Activated CD4-positive, alpha-beta T cell treated with anti-CD3 and anti-CD28 coated beads for 24 hours (primary cell): ENCODE measurements at places on chromosomes 13 and 19.

- DNase-seq: no peak
Measured at GRCh38 chr19:38706792-38707511, 37.3 kb downstream of the CAPN12 start.

DNA sequence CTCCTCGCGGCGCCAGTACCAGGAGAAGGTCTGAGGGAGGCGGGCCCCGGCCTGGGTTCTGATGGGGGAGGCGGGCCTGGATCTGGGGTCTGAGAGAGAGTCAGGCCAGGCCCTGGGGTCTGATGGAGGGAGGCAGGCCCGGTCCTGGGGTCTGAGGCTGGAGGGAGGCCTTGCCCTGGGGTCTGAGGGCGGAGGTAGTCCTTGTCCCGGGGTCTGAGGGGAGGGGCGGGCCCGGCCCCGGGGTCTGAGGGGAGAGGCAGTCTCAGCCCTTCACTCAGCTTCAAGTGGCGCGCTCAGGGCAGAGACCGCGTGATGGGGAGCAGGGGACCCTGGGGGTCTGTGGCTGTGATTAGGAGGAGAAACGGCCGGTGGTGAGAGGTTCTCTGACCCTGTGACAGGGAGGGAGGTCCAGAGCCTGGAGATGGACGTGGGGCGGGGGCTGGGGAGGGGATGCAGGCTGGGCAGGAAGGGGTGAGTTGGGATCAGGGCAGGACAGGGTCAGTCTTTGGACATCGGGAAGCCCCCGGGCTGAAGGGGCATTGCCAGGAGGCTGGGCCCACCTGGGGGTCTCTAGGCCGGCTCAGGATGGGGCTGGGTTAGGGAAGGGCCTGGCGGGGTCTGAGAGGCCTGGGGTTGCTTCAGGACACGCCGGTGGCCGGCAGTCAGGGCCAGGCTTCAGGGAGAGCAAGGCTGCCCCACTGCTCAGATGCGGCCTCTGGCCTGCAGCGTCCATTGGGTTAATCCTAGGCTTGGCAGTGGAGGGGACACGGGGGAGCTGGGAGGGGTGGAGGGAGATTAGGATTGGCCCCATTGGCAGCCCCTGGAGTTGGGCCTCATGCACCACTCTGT, 18.7 kb downstream of the HCN2 start:
- no peak for DNase-seq

DNA sequence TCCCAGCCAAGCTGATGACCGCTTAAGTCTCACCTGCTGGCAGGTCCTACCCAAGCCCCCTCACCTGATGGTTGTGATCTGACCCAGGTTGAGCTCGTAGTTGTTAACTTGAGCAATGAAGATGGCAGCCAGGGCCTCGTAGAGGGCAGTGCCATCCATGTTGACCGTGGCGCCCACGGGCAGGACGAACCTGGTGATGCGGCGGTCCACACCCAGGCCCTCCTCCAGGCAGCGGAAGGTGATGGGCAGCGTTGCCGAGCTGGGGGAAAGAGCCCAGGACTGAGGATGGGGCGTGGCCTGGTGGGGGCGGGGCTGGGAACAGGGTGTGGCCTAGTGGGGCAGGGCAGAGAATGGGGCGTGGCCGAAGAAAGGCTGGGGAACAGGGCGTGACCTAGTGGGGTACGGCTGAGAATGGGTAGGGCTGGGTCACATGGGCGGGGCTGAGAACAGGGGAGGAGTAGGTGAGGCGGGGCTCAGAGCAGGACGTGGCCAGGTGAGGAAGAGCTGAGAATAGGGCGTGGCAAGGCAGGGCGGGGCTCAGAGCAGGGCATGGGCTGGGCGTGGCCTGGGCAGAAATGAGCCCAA, 12.9 kb downstream of the OR7C2 start:
- DNase-seq: no peak

GRCh38 chr13:29688193-29688592, 92.7 kb upstream of the SLC7A1 start:
- no peak for DNase-seq

DNA sequence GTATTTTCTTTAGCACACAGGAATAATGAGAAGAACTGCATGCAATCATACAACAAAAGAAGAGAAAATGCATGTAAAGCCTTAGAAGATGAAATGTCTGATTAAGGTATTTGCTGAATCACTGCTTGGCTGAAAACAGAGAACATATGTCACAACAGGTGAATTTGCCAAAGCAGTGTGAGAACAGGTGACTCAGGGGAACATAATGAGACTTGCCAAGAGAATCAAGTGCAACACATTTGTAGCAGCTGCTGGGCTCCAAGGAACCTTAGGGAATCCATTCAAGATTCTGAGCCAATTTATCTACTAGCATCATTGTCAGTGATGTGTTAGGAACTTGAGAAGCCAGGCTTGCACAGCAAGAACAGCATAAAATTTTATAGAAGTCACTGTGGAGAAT, 273.1 kb downstream of the PCDH20 start:
- DNase-seq: no peak
